CD4-positive, alpha-beta T cell treated with Interleukin-4 for 4 hours (primary cell): ENCODE measurements at places on chromosomes 6 and 20.

GRCh38 chr6:111417181-111417585 is 65.8 kb downstream of the REV3L start:
- DNase-seq: no peak

DNA sequence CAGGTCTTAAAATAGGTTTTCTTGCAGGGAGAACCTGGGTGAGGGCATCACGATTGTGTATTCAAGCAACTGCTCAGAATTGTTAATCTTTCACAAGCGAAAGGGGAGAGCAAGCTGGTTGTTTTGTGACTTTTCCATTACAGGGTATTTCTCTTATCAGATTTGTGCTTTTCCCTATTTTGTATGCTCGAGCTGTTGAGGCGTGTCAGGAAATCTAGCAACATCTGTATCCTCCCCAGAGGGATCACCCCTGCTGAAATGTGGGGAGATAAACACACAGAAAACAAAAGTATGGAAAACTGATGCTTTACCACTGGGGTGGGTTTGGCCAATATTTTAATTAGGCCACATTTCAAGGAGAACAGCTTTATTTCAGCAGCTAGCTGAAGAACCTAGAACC is 187.0 kb downstream of the DTNBP1 start:
- DNase-seq: no peak

- DNase-seq: no peak
Observed at GRCh38 chr6:40256831-40257230, 322.6 kb upstream of the MOCS1 start.

DNA sequence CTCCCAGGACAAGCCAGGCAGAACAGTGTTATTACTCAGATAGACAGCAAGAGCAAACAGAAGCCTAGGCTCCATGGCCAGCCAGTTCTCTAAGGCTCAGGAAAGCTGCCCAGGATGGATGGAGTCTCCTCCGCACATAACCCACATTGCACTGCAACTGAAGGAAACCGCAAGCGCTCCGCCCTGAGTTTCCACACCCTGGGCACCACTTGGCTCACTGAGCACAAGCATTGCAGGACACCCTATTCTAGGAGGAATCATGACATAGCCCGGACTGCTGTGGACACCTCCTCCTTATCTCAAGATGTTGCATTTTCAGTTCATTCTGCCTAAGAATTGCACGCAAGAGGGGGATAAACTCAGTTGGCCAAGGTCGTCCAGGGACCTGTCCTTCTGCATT is 42.9 kb downstream of the LINC00237 start:
- no peak for DNase-seq

DNA sequence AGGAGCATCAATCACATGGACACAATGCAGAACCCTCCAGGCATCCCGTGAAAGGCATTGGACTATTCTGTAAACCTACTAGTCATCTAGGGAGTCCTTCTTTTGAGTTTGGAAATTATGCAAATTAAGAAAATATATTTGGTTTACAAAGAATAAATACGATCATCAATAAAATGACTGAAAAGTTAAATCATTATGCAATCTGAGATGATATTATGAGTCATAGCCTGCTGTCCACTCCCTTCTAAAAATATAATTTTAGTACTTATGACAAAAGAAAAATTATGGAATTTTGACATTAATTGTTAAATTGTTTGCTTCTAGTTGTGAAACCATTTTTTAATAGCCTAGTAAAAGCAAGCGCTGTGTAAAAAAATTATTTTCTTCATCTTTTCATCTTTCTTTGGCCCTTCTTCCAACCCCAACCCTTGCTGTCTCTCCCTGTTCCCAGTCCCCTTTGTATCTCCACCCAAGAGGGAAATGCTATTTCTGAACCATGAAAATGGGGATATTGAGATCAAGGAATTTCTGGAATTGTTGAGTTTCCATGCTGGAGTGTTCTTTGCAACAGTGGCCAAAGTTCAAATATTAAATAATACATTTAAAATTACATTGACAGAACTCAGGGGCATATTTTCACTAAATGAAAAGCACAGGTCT is 599.8 kb downstream of the COL12A1 start:
- no peak for DNase-seq

DNA sequence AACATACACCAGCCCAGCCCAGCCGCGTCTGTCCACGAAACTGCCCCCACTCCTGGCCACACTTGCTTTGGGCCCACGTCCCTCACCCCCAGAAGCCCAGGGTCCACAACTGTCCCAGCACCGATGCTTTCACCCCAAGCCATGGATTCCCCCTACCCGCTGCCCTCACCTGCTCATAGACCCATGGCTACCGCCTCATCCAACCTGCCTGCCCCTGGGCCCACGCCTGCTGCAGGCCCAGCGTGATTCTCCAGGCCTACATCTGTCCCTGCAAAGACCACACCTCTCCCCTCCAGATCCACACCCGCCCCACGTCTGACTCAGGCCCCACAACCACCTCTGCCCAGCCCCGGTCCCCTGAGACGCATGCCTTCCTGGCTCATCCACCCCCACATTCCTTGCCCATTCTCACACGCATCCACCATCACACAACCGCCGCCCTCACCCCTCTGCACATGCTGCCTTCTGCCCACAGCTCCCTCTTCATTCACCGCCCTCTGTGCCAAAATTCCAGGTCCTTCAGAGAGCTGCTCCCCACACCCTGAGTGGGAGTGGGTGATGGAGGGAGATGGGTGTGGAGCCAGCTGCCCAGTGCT is 86.7 kb downstream of the GRM4 start:
- DNase-seq: no peak

DNA sequence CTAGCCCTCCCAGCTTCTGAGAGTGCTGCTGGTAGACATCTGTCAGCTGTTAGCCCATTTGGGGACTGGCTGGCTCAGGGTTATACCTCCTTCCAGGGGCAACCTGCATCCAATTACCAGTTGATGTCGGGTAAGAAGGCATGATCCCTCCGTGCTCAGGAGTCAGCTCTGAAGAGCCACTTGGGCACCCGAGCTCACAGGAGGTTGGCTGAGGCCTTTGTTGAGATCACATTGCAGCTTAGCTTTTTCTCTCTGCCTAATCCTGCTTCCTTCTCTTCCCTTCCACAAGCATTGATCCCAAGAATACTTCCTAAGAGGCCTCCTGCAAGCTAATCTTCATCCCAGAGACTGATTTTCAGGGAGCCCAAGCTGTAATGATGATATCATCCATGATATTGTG is 35.5 kb downstream of the SCP2D1 start:
- DNase-seq: no peak

DNA sequence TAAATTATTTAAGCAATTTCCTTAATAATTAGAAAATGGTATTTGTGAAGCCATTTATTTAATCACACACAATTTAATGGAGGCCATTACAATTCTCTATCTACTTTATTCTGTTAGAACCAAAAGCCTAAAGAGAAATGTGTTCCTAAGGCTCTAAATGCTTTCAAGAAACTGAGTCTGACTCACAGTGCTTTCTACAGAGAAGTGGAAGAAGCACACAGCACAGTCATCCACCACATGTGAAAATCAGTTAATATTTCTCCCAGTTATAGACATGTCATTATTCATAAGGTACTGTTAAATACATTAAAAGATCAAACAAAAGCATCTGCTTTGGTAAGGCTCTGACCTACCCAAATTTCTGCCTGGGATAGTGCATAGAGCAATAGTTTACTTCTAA is 214.4 kb downstream of the ALDH8A1 start:
- no peak for DNase-seq

DNA sequence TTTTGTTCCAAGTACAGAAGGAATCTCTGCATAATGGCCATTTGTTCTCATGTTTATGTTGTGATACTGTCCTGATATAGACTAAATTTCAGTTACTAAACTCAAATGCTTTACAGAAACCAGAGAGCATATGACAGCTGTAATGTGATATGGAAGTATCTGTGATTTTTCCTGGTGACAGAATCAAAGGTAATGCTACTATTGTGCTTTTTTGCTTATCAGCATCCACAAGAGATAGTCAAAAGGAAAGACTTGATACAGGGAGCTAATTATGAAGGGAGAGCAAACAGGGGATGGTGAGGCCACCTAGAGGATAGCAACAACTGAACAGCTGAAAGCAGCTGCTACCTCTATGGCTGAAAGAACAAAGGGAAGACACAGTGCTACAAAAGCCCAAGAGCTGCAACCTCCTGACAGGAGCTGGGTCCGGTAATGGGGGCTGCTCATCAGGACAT is 181.4 kb downstream of the PHF3 start:
- no peak for DNase-seq

GRCh38 chr20:52991830-52992229 is 19.7 kb downstream of the TSHZ2 start:
- no peak for DNase-seq

GRCh38 chr6:37298958-37299357 is 41.0 kb upstream of the TMEM217 start:
- DNase-seq: no peak

DNA sequence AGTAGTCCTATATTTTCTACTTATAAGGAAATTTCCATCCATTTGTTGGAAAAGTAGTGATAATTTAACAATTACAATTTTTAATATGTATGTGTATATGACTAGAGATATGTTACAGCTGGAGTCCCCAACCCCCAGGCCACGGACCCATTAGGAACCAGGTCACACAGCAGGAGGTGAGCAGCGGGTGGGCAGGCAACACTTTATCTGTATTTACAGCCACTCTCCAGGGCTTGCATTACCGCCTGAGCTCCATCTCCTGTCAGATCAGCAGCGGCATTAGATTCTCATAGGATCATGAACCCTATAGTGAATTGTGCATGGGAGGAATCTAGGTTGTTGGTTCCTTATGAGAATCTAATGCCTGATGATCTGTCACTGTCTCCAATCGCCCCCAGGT is 46.8 kb downstream of the TRDN start:
- no peak for DNase-seq

GRCh38 chr20:44056010-44056698 is 130.8 kb downstream of the JPH2 start:
- DNase-seq: peak; percentile 27

DNA sequence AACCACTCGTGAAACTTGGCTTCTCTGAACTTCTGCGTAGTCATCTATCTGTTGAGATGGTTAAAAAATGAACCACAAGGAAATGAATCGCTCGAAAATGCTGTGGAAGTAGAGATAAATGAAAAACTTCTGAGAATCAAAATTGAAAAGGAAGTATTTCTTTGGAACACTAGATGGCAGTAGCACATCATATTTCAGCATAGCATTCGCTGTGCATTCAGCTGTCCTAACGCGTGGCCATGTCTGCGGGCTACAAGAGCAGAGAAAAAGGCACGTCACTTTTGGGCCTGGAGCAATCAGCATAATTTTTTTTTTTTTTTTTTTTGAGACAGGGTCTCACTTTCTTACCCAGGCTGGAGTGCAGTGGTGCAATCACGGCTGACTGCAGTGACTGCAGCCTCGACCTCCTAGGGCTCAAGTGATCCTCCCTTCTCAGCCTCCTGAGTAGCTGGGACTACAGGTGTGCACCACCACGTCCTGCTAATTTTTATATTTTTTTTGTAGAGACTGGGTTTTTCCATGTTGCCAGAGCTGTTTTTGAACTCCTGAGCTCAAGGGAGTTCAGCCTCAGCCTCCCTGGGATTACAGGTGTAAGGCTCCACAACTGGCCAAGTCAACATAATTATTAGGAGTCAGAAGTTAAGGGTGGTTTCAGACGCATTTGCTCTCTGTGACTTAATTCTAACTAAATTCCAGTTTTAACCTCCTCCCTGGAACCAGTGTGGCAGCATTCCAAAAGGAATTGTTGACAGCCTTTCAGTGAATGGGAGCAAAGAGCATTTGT is 8.8 kb upstream of the PERP start:
- peak; percentile 64 for DNase-seq

DNA sequence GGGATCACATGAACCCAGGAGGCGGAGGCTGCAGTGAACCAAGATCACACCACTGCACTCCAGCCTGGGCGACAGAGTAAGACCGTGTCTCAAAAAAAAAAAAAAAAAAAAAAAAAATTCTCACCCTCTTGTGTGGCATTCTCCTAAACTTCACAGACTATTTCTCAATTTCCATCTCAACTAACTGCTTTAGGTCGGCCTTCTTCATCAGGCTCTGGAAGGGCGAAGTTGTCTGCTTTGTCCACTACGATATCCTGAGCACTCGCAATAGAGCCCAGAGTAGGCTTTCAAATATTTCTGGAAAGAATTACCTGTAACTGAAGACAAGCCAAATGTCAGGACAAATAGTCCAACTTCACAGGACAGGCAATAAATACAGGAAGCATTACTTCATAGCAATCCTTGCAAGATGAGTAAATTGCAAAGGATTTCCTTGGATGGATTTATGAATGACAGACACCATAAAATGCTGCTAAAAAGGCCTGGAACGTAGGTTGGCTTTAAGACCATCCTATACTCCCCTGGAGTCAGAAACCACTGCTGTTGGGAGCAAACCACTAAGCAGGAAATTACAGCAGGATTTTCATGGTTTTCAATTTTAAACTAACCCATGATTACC is 116.3 kb upstream of the SLC2A12 start:
- no peak for DNase-seq

DNA sequence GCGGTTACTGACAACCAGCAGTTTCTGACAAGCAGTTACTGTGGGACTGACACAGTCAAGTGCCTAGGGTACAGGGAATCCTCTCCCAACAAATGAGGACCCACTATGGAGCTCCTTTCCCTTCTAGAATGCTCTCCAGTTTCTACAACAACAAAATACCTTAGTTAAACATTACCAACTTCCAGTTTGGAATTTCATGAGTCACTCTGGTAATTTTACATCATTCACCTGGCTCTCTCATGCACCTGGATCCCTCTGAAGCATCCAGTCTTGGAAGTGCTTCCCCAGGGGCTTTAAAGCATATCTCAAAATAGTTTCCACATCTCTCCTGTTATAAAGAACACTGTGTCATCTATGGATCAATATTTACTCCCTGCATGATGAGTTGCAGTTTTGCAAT is 286.7 kb upstream of the SPTLC3 start:
- no peak for DNase-seq

DNA sequence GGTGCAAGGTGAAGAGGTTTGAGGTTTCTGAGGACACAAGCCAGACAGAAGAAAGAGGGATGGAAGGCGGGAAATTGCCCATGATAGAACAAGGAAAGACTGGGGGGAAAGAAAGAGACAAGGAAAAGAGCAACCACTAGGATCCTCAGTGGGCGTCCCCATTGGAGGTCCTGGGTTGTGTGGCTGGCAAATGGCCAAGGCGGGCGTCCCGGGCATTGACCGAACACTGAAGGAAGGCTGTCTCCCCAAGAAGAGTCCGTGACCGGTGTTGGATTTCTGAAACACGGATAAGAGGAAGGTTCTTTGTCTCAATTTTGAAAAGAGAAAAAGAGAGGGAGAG is 746.6 kb upstream of the ADGRB3 start:
- DNase-seq: no peak

- no peak for DNase-seq
Observed at GRCh38 chr6:49462071-49462470, 982 bp downstream of the MMUT start.

GRCh38 chr6:165848086-165848426 is 185.0 kb upstream of the PDE10A start:
- no peak for DNase-seq

GRCh38 chr20:62818592-62819493 is 2.0 kb downstream of the COL9A3 start:
- DNase-seq: no peak

- DNase-seq: no peak
Observed at GRCh38 chr6:79064635-79065034, 13.4 kb downstream of the PHIP start.

GRCh38 chr6:138441965-138442364 is 37.9 kb downstream of the HEBP2 start:
- no peak for DNase-seq

- no peak for DNase-seq
Observed at GRCh38 chr6:34617231-34617630, 61.1 kb upstream of the SPDEF start.
